ENCODE measurements at places on chromosomes 4 and X. TPM values are rescaled to one million over a fixed set of nuclear protein-coding genes. Genes with fewer than 3 reads are reported as not detected.

RNF150 gene
- not detected for total RNA-seq

TMPRSS11A gene
- not detected for total RNA-seq

GRCh38 chr4:105434940-105435339 lies 38.9 kb downstream of the PPA2 start:
- no peaks in the 10 kb centered on the region for H3K27me3 ChIP-seq
- H3K27ac ChIP-seq, result no peak overlapping the region
- H3K4me1 ChIP-seq, result peaks cover 14% of the 10 kb centered on the region
- no peak for DNase-seq
- no peak overlapping the region for H3K4me3 ChIP-seq
- H3K36me3 ChIP-seq, result peaks cover 66% of the 10 kb centered on the region

DNA sequence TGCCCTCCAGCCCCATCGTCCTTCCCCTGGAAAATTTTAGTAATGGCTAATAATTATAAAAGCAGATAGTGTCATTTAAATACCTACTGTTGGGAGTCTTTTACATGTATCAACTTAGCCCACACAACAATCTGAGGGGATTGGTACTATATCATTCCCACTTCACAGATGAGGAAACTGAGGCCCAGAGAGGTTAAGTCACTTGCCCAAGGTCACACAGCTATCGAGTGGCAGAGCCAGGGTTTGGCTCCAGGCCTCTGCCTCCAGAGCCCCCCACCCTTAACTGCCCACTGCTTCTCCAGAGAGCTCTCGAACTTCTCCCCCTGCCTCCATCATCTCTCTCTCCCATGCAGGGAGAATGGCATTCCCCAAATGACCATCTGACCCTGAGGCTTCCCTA lies 7.4 kb downstream of the C4orf50 start:
- H3K4me3 ChIP-seq, result no peak overlapping the region
- H3K27ac ChIP-seq, result no peak overlapping the region
- no peak for DNase-seq
- H3K4me1 ChIP-seq, result no peaks in the 10 kb centered on the region
- H3K36me3 ChIP-seq, result no peaks in the 10 kb centered on the region
- peaks cover 24% of the 10 kb centered on the region for H3K27me3 ChIP-seq

GRCh38 chr4:73538162-73538561 lies 56.6 kb downstream of the AFM start:
- peaks cover 7% of the 10 kb centered on the region for H3K27me3 ChIP-seq
- no peak overlapping the region for H3K4me3 ChIP-seq
- no peak for DNase-seq
- H3K27ac ChIP-seq, result no peak overlapping the region
- no peaks in the 10 kb centered on the region for H3K36me3 ChIP-seq

DNA sequence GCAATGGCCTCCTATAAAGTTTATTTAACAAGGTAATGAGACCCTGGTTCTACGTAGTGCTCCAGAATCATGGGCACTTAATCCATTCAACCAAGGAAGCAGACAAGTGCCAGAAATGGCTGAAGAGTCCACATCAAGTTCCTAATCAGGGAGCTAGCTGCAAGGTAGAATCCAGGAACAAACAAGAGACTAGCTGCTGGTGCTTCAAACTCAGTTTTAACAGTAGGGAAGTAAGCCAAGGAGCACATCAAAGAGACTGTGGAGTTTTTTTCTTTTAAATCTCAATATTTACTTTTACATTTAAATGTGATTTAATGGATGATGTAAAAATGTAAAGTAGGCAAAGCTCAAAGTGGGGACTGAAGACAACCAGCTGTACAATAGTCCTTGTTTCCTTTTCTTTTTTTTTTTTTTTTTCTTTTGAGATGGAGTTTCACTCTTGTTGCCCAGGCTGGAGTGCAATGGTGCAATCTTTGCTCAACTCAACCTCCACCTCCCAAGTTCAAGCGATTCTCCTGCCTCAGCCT lies 630.4 kb downstream of the CCSER1 start:
- no peaks in the 10 kb centered on the region for H3K27me3 ChIP-seq
- no peaks in the 10 kb centered on the region for H3K4me1 ChIP-seq
- no peaks in the 10 kb centered on the region for H3K36me3 ChIP-seq
